ENCODE measurements at places on chromosomes 4 and X. TPM values are rescaled to one million over a fixed set of nuclear protein-coding genes. Genes with fewer than 3 reads are reported as not detected.
A peak's percentile ranks its signal among the peaks of the same experiment; 100 is the strongest.

GRCh38 chr4:54165438-54165837, 63.7 kb upstream of the PDGFRA start:
- H3K27me3 ChIP-seq: no peaks in the 10 kb centered on the region
- no peaks in the 10 kb centered on the region for H3K36me3 ChIP-seq
- H3K27ac ChIP-seq: no peak overlapping the region
- DNase-seq: no peak

DNA sequence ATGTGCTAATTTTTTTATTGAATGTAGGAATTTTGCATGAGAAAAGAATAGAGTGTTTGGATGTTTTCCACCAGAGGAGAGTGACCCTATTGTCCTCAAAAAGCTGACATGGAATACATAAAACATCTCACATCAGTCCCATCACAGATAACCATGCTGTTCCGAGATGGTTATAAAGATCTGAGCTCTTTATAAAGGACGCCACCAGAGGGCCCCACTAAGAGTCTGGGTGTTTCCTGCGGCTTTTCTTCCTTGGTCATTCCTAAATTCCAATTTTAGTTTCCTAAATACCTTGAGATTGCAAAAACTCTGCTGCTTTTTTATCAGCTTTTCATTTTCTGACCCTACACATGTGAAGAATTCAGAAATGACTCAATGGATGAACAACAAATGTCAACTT, 504.5 kb upstream of the FRG1 start:
- H3K36me3 ChIP-seq: no peaks in the 10 kb centered on the region
- DNase-seq: peak; percentile 14
- H3K4me1 ChIP-seq: no peaks in the 10 kb centered on the region
- H3K27ac ChIP-seq: no peak overlapping the region
- no peak overlapping the region for H3K4me3 ChIP-seq

DNA sequence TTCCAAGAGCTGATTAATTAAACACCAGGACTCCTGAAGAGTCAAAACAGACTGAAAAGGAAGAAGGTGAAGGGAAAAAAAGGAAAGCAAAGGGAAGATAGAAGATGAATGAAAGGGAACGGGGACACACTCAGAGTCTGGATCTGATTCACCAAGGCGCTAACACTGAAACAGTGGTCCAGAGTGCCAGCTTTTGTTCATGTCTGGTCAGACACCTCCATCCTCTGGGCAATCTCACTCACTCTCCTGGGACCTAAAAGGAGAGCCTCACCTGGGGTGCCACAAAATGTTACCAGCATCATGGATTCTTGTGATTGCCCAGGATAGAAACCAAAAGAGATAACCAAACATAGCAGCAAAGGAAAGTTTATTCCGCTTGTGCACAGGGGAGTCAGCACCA, 120.3 kb upstream of the AFF2 start:
- H3K36me3 ChIP-seq: no peaks in the 10 kb centered on the region
- no peak for DNase-seq
- peaks cover 7% of the 10 kb centered on the region for H3K4me1 ChIP-seq
- no peaks in the 10 kb centered on the region for H3K27me3 ChIP-seq

- DNase-seq: no peak
- H3K4me3 ChIP-seq: no peak overlapping the region
- H3K27ac ChIP-seq: no peak overlapping the region
Measured at GRCh38 chr4:25424539-25425228, 47.6 kb downstream of the ANAPC4 start.

DNA sequence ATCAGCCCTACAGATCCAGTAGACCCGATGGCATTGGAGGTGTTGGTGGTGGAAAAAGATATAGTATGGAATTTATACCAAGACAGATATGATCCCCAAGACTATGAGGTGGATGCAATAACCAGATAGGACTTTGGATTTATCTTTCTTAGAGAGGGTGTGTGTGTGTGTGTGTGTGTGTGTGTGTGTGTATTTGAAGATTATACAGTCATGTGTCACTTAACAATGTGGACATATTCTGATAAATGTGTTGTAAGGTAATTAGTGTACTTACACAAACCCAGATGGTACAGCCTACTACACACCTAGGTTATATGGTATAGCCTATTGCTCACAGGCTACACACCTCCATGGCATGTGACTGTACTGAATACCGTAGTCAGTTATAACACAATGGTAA, 24.4 kb upstream of the TAB3 start:
- H3K4me1 ChIP-seq: no peaks in the 10 kb centered on the region
- no peaks in the 10 kb centered on the region for H3K27me3 ChIP-seq
- DNase-seq: no peak

DNA sequence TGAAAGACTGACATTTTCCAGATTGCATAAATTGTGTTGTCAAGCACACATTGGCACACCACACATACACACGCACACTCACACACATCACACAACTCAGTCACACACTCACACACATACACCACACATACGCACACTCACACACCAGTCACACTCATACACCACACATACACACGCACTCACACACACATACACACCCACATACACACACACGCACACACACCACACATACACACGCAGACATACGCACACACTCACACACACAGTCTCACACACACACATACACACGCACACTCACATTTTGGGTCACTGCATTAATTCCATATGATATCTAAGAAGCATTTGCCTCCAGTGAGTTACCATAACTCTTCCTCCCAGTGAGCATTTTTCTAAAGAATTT, 578.3 kb upstream of the FRG1 start:
- no peak for DNase-seq
- H3K27ac ChIP-seq: no peak overlapping the region
- H3K27me3 ChIP-seq: no peaks in the 10 kb centered on the region
- H3K36me3 ChIP-seq: no peaks in the 10 kb centered on the region
- no peak overlapping the region for H3K4me3 ChIP-seq
- H3K4me1 ChIP-seq: no peaks in the 10 kb centered on the region

DNA sequence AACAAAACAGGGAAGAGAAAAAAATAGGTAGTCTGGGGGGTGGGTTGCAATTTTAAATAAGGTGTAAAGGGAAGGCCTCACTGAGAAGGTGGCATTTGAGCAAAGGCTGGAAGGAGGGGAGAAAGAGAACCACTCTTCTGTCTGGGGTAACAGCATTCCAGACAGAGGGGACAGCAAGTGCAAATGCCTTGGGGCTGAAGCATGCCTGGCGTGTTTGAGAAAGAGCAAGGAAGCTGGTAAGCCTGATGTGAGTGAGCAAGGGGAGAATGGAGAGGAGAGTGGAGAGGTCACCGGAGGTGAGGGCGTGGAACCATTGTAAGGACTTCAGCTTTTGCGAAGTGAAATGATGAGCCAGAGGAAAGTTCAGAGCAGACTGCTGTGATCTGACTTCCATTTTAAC, 19.7 kb upstream of the DOCK11 start:
- no peak for DNase-seq
- H3K27ac ChIP-seq: no peak overlapping the region
- no peak overlapping the region for H3K4me3 ChIP-seq
- H3K4me1 ChIP-seq: no peaks in the 10 kb centered on the region
- no peaks in the 10 kb centered on the region for H3K27me3 ChIP-seq

- H3K4me1 ChIP-seq: peaks cover 28% of the 10 kb centered on the region
- peak; percentile 13 for DNase-seq
- no peaks in the 10 kb centered on the region for H3K36me3 ChIP-seq
- H3K27me3 ChIP-seq: no peaks in the 10 kb centered on the region
- peak overlapping the region; percentile 83 for H3K27ac ChIP-seq
Measured at GRCh38 chr4:122826079-122826527, 528 bp upstream of the FGF2 start.

GRCh38 chr4:140697709-140698560, 58.2 kb downstream of the TBC1D9 start:
- no peaks in the 10 kb centered on the region for H3K4me1 ChIP-seq
- no peak overlapping the region for H3K27ac ChIP-seq
- no peaks in the 10 kb centered on the region for H3K36me3 ChIP-seq
- no peaks in the 10 kb centered on the region for H3K27me3 ChIP-seq

DNA sequence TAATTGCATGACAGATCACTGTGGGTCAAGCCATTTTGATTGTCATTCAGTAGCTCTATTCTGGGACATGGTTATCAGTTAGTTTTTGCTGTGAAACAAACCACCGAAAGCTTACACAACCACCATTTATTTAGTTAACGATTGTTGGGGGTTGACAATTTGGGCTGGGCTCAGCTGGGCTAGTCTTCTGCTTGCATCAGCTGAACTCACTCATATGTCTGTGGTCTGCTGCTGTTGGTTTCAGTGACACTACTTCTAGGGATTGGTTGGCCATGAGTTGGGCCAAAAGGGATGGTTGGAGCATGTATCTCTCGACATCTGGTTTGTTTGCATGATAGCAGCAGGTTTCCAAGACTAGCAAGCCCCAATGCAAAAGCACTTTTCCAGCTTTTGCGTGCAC, 5.3 kb upstream of the SMIM10 start:
- H3K36me3 ChIP-seq: no peaks in the 10 kb centered on the region
- H3K27ac ChIP-seq: no peak overlapping the region
- no peak for DNase-seq

DNA sequence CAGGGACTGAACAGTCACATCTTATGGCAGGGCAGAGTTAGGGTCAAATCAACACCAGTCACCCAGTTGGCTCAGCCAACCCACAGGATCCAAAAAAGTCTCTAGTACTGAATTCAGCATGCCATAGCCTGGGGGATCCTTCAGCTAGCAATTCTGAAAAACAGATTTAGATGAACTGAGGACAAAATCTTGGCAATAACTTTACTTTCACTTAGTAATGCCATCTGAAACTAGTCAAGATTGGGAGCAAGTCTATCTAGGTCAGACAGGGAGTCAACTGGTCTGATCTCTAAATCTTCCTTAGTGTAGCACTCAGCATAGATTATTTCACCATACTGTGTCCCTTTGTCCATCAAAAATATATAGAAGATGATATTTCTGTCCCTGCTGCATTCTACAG, 76.0 kb downstream of the HHIP start:
- H3K4me3 ChIP-seq: no peak overlapping the region
- H3K27ac ChIP-seq: no peak overlapping the region
- H3K27me3 ChIP-seq: no peaks in the 10 kb centered on the region
- no peaks in the 10 kb centered on the region for H3K36me3 ChIP-seq

DNA sequence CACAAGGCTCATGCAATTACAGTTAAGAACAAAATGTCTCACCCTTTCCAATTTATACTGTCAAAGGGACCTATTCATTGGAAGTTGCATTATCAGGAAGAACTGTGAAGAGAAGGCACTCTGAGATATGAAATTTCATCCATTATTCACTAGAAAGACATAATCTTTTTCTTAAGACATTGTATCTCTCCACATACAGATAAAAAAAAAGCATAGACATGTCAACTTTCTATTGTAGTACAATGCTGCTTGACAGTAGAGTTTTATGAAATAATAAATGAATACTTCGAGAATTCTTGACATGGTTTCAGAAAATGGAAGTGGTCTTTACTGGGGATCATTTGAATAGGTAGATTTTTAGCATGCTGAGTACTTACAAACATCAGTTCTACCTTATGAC, 545.0 kb downstream of the TMA16 start:
- H3K27ac ChIP-seq: no peak overlapping the region
- H3K4me3 ChIP-seq: no peak overlapping the region
- H3K27me3 ChIP-seq: no peaks in the 10 kb centered on the region
- H3K36me3 ChIP-seq: no peaks in the 10 kb centered on the region
- H3K4me1 ChIP-seq: no peaks in the 10 kb centered on the region
- DNase-seq: no peak

DNA sequence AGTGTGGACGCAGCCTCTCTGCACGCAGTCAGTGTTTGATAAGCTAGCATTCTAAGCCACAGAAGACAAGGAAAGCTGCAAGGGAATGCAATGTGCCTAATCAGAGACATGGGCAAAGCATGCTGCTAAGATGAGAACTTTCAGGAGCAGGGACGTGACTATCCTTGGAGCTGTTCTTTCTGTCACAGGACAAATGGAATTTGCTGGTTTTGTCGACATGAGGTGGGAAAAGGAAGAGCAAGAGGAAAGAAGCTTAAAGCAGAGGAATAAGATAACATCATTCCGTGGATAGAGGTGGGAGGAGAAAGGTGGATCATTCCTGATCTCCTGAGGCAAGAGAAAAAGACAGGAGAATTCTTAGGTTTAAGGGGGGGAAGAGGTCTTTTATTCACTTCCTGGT, 33.7 kb downstream of the RBM47 start:
- H3K27me3 ChIP-seq: no peaks in the 10 kb centered on the region
- no peak for DNase-seq
- no peaks in the 10 kb centered on the region for H3K36me3 ChIP-seq
- no peak overlapping the region for H3K27ac ChIP-seq

GRCh38 chr4:80913381-80913780, 117.1 kb upstream of the BMP3 start:
- H3K4me3 ChIP-seq: no peak overlapping the region
- H3K27me3 ChIP-seq: no peaks in the 10 kb centered on the region
- DNase-seq: no peak
- H3K4me1 ChIP-seq: no peaks in the 10 kb centered on the region
- no peak overlapping the region for H3K27ac ChIP-seq
- H3K36me3 ChIP-seq: no peaks in the 10 kb centered on the region

- H3K27ac ChIP-seq: no peak overlapping the region
- H3K36me3 ChIP-seq: no peaks in the 10 kb centered on the region
- H3K27me3 ChIP-seq: no peaks in the 10 kb centered on the region
- peak overlapping the region; percentile 2 for H3K4me3 ChIP-seq
Measured at GRCh38 chr4:122832732-122833131, 6.1 kb downstream of the FGF2 start.

DNA sequence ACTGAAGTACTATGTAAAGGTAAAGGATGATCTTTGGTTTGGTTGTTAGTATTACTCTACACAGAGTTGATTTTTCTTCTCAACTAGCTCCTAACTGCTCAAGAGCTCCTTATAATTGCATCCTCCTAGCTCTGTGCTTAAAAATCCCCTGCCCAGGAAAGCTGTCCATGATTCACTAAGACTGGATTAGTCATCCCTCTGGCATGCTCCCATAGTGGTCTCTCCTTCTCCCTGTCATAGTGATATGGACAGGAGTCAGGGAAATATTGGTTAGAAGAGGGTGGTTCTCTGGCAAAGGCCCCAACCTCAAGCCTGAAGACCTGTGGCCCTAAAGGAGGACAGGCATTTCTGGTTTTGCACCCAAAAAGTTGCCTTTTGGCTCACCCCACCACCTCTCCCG, 242.3 kb upstream of the KCNIP4 start:
- H3K4me3 ChIP-seq: no peak overlapping the region
- H3K27ac ChIP-seq: no peak overlapping the region
- no peaks in the 10 kb centered on the region for H3K36me3 ChIP-seq
- H3K27me3 ChIP-seq: no peaks in the 10 kb centered on the region
- H3K4me1 ChIP-seq: peaks cover 5% of the 10 kb centered on the region
- DNase-seq: no peak

Gene CSAG1
- not detected for total RNA-seq

Gene AREG
- not detected for total RNA-seq

Gene FAM47E
- total RNA-seq: 7.0 TPM

Gene OTC
- not detected for total RNA-seq

Gene DIPK2B
- not detected for total RNA-seq

Gene CENPE
- total RNA-seq: 55.7 TPM

Gene GEMIN8
- total RNA-seq: 22.2 TPM

Gene GABRQ
- 1.5 TPM for total RNA-seq

Gene BTK
- total RNA-seq: not detected

Gene VGLL1
- total RNA-seq: not detected

Gene MAGEC1
- total RNA-seq: not detected

Gene RASL11B
- total RNA-seq: 6.8 TPM

Gene PPARGC1A
- 1.7 TPM for total RNA-seq

Gene TGIF2LX
- not detected for total RNA-seq

Gene TSPAN7
- total RNA-seq: 8.6 TPM

All from neural progenitor cell (in vitro differentiated cells).